Epithelial cell of umbilical artery (primary cell): ENCODE measurements at places on chromosomes 3 and 15. TPM values are rescaled to one million over a fixed set of nuclear protein-coding genes. Genes with fewer than 3 reads are reported as not detected.

LRRC31 gene
- total RNA-seq, result not detected in 2 replicates

SERINC4 gene
- not detected in 2 replicates for total RNA-seq

ZIC1 gene
- 0.61 and 0.97 TPM in 2 replicates for total RNA-seq

CRYGS gene
- 0.65 and 1.5 TPM in 2 replicates for total RNA-seq

CALML4 gene
- total RNA-seq, result 1.9 and 4.9 TPM in 2 replicates

LZTFL1 gene
- 12.7 and 14.9 TPM in 2 replicates for total RNA-seq

FEZF2 gene
- not detected in 2 replicates for total RNA-seq

ERC2 gene
- 1.9 and 3.0 TPM in 2 replicates for total RNA-seq

MYRIP gene
- total RNA-seq, result 1.3 and 2.9 TPM in 2 replicates

ZNF502 gene
- 3.6 and 3.9 TPM in 2 replicates for total RNA-seq

EFCAB12 gene
- total RNA-seq, result not detected in 2 replicates

SLC15A2 gene
- under 0.01 TPM in 1 of 2 replicates, not detected in the other for total RNA-seq

GOLGA6A gene
- total RNA-seq, result not detected in 2 replicates

MOBP gene
- total RNA-seq, result not detected in 2 replicates
